ENCODE measurements at places on chromosomes 13 and 19. TPM values are rescaled to one million over a fixed set of nuclear protein-coding genes. Genes with fewer than 3 reads are reported as not detected.
A peak's percentile ranks its signal among the peaks of the same experiment; 100 is the strongest.

GRCh38 chr19:35034588-35035382 is 4.5 kb downstream of the SCN1B start:
- no peak for DNase-seq

- no peak for DNase-seq
Observed at GRCh38 chr13:21898459-21898858, 227.6 kb downstream of the FGF9 start.

GRCh38 chr13:50167224-50167947 is 152.1 kb downstream of the KCNRG start:
- DNase-seq: no peak

- DNase-seq: no peak
Observed at GRCh38 chr19:31578326-31578725, 229.1 kb upstream of the TSHZ3 start.

DNA sequence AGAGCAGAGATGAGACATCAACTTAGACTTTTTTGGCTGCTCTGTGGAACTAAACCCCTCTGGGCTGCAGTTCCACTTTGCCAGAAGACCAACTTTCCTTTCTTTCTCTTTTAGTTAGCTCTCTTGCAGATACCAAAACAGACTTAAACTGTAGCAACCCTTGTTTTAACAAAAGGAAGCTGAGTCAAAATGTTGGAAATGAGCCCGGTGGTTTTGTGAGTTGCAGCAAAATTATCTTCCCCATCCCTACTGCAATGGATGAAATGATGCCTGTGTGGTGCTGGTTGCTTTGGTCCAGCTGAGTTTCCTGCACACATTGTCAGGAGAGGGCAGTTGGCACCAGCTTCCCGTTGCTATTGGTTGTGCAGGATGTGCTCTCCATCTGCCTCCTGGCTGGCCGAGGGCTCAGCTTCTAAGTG is 115.3 kb downstream of the LRCH1 start:
- DNase-seq: no peak

GRCh38 chr13:38647312-38647711 is 39.6 kb upstream of the FREM2 start:
- DNase-seq: no peak

- peak; percentile 68 for DNase-seq
Observed at GRCh38 chr19:2060884-2061494, 9.9 kb upstream of the MKNK2 start.

DNA sequence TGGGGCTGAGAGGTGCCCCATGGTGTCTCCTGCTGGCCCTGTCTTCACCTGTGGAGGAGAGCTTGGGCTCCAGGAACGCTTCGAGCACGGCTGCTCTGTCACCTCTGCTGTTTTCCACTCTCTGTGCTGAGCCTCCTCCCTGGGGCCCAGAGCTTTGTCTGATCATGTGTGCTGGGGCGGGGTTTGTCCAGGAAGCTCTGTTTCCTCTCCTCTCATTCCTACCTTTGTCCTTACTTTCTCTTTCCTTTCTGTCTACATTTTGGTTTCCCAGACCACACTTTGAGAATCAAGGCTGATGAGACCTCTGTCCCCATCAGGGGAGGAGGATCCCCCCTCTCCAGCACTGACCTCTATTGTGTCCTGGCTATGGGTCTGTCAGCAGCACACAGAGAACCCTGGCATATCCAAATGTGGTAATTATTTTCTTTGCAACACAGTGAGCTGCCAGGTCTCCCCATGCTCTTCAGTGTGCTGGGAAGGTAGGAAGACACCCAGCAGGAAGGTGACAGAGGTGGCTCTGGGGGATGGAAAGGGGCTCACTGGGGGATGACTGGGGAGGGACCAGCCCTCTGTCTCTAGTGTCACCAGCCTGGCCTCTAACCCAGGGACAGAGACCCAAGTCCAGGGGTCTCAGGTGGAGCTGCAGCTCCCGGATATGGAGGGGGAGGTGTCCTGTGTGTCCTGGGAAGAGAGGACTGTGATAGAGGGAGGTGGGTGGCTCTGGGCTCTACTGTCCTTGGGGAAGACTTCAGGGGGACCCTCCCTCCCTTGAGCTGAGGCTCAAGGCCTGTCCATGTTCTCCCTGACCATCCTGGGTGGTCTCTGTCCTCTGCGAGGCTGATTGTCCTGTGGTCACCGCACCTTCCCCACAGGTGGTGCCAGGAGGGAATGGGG is at the start of gene CEACAM1:
CEACAM1 (minus strand) TSS at position 128 of the 894 bp plus-strand sequence; CDS start at position 21, 107 bp downstream.
- peak; percentile 75 for DNase-seq

- no peak for DNase-seq
Observed at GRCh38 chr13:23500849-23501248, 67.3 kb upstream of the SACS start.

DNA sequence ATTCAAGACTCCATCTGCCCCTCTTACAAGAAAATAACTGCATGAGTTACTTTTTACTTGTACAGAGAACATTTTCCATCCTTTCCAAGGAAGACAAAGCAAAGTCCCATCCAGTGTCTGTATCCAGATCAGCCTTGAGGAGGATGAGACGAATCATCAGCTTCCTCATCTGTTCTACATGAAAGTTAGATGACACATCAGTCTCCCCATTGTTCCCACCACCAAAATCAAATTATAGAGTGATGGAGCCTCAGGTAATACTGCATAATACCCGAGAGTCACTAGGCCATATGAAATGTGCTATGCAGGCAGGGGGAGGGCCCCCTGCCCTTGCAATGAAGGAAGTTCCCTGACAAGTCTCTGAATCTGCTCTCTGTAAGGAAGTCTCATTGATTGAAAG is 1244.6 kb upstream of the SLC10A2 start:
- DNase-seq: no peak

The DNASE2 gene
- total RNA-seq: 3.4 TPM

DNA sequence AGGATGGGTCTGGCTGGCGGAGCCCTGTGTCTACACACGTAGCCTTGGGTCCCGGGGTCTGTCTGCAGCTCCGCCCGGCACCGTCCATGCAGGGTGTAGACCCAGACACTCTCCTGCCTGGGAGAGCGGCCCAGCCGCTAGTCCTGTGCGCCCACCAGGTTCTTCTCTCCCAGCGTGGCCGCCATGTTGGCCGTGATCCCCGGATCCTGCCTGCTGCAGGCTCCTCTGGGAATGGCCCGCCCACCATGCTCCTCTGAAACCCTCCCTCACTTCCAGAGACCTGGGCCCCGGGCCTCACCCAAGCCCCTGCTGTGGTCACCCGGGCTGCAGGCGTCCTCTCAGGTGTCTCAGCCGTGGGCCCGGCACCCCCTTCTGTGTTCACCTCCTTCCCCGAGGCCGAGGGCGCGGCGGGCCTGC is 57.7 kb upstream of the MCF2L start:
- DNase-seq: no peak

The CLEC17A gene
- not detected for total RNA-seq

DNA sequence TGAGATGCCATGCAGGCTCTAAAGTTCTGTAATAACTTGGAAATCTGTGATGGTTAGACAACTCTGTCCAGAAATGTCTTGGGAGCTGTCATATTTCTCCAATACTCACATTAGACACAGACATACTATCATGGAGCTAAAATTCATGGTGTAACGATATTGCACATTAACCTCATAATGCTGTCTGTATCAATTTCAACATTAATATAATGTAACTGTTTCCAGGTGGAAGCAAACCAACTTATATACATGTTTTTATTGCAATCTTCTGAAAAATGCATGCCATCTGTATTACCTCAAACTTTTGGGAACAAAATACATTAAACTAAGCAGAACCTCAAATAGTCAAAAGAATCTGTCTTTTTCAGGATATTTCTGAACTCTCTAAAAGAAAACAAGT is 14.7 kb upstream of the SPART start:
- DNase-seq: no peak

DNA sequence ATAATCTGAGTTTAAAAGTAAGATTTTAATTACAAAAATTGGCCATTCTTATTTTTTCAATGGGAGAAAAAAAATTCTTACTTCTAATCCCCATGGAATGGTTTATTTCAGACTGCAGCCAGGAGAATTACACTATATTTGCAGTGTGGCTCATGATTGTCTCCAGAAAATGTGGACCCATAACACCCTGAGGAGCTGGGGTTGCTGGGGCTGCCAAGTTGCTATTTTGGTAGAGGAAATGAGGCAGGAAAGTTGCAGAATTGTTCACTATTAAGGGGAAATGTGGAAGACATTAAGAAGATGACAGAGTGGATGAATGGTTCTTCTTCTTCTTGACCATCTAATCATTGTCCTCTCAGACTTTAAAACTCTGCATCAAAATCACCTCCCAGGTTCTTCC is 4.6 kb upstream of the SCEL start:
- no peak for DNase-seq

The ABHD8 gene
- total RNA-seq: 7.2 TPM

GRCh38 chr13:30618186-30618929 is 638 bp downstream of the USPL1 start:
- peak; percentile 4 for DNase-seq

DNA sequence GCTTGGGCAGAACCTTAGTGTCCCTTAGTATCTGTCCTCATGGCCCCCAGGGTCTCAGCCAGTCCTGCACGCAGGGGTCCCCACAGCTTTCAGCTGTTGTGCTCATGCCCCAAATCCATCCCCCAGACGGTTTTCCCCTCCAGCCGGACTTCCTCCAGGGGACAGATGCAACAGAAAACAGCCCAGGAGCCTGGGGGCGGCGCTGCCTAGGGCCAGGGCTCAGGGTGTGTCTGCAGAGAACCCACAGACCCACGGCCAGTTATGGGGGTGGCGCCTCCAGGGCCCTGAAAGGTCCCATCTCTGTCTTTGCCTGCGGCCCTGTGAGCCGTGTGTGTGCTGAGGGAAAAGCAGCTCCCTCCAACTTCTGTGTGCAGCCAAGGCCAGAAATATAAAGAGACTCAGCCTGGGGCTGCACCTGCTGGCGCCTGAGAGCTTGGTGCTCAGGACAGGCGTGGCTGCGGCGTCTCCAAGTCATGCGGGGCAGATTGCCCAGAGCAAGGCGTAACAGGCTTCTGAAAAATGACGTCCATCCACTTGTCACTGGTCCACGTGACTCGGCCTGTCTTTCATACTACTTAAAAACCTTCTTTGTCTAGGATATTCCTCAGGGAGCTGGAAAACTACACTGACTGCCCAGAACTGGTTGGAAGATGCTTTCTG is 22.1 kb upstream of the F7 start:
- no peak for DNase-seq

The ZNF844 gene
- total RNA-seq: 6.0 TPM

The SPTBN4 gene
- 0.11 TPM for total RNA-seq

GRCh38 chr19:6103894-6104293 is 6.4 kb downstream of the RFX2 start:
- DNase-seq: no peak
